ENCODE measurements at places on chromosomes 4 and X.

DNA sequence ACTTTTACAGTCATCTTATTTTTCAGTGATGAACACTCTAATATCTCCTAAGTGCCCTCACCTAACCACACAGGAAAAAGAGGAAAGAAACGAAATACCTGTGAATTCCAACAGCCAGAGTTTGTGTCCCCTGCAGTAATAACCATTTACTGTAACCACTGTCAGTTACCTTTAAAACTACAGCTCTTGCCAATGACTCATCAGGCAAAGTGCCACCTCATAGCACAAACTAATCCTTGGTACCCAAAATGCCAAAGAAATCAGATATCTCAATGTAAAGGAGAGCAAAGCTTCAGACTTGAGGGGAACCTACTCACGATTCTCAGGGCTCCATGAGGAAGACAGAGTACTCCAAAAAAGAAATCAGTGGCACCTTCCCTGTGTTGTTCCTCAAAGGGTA lies 146.5 kb downstream of the NDST3 start:
- no peak for DNase-seq

DNA sequence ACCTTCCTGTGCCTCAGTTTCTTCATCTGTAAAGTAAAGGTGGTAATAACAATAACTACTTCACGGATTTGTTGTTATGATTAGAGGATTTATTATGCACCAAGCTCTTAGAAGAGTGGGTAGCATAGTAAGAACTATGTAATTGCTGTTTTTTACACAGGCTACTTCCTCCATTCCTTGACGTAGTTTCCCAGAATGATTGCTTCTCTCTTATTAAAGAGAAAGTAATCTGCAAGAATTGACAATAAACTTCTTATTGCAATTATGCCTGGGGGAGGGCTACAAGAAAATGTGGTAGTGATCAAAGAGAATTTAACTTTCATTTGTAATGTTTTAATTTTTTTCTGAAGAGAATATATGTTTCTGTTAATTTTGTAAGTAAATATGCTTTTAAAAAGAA lies 238.7 kb downstream of the GASK1B start:
- DNase-seq = no peak

- no peak for DNase-seq
Measured at GRCh38 chr4:142404191-142404611, 441.9 kb downstream of the INPP4B start.

DNA sequence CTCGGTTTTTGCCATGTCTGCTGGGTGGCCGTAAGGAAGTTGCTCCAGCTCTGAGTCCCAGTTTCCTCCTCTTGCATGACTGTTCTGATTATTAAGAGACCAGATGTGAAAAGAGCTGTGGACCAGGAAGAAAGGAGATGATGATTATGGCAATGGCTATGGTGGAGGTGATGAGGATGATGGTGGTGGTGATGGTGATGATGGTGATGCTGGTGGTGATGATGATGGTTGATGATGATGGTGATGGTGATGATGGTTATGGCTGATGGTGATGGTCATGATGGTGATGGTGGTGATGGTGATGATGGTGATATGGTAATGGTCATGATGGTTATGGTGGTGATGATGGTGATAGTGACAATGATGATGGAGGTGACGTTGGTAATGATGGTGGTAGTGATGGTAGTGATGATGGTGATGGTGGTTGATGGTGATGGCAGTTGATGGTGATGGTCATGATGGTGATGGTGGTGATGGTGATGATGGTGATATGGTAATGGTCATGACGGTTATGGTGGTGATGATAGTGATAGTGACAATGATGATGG lies 107.8 kb upstream of the NKX1-1 start:
- DNase-seq = no peak

GRCh38 chr4:139535228-139535870 lies 20.7 kb downstream of the SETD7 start:
- no peak for DNase-seq

GRCh38 chrX:133880032-133880443 lies 105.4 kb downstream of the GPC3 start:
- DNase-seq = no peak

GRCh38 chr4:158810487-158811215 lies 41.8 kb downstream of the FNIP2 start:
- DNase-seq = peak; percentile 84

DNA sequence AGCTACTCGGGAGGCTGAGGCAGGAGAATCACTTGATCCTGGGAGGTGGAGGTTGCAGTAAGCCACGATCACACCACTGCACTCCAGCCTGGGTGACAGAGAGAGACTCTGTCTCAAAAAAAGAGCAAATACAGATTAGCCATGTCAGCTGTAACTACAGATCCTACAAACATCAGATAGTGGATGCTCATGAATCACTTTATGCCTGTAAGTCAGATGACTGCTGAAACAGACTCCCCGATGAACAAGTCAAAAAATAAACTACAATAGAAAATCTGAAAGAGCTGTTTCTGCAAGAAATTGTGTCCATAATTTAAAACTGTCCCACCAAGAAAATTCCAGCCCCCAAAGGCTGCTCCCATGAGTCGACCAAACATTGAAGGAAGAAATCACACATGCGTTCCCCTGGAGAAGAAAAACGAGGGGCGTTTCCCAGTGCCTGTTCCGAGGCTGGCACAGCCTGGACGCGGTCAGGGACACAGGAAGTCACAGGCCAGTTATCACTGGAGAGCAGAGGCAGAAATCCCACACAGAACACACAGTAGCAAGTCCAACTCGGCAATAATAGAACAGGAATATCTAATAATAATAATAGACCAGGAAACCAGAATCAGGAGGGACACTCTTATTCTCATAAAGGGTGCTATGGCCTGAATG lies 30.0 kb upstream of the GTPBP6 start:
- DNase-seq = peak; percentile 36

DNA sequence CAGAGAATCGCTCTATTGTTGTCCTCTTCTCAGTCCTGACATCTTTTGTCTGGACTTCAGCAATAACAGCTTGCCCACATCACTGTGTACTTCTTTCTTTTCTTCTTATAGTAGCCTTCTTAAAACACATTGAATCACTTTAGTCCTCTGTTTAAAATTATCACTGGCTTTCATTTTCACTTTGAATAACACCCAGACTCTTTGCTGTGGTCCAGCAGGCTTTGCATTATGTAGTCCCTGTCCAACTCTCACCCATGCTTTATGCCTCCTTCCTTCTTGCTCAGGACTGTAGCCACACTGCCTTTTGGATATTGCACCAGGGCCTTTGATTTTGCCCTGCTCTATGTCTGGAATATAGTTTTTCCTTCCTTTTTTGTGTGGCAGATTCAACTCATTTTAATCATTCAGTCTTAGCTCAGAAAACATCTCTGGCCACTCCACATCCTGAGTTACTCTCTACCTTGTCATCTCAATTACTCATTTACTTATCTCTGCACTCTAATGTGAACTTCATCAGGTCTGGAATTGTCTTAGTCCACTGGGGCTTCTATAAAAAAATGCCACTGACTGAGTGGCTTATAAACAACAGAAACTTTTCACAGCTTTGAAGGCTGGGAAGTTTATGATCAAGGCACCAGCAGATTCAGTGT lies 168.2 kb downstream of the C4orf33 start:
- no peak for DNase-seq

GRCh38 chrX:72081605-72082320 lies 50.0 kb downstream of the RTL5 start:
- no peak for DNase-seq

GRCh38 chrX:54357414-54358377 lies at the start of gene WNK3:
WNK3 (minus strand) TSS chrX:54358046.
- peak; percentile 93 for DNase-seq
